ENCODE measurements at places on chromosomes 6 and 20.
A peak's percentile ranks its signal among the peaks of the same experiment; 100 is the strongest.

GRCh38 chr20:46997187-46997586 is 102.5 kb downstream of the EYA2 start:
- no peak for DNase-seq

DNA sequence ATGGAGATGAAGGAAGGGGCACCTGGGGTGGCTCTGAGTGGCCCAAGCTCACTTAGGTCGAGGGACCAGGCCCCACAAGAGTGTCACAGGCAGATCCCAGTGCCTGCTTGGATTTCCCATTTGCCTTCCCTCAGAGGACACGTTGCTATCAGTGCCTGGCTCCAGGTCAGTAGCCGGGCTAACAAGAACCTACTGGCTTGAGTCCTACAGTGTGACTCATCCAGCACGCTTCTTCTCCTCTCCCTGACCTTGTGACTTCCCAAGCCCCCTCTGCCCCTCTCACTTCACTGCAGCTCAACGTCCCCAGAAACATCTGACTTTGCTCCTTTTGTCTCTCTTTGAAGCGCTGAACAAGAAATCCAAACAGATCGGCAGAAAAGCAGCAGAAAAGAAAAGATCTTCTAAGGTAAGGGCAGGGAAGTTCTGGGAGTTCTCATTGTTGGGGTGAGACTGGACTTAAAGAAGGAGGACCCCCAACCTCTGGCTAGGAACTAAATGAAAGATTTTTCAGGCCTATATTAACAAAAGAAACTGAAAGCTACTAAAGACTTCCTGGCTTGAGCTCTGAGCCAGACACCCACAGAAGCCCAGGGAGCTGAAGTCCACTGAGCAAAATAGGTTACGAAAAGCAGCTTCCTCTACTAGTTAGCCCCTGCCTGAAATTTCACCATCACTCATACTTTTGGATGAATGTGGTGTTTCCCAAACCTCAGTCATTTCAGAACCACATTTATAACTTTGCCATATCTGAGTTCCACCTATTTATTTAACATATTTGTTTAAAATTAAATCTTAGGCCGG is 21.5 kb downstream of the ASIP start:
- DNase-seq, result no peak

DNA sequence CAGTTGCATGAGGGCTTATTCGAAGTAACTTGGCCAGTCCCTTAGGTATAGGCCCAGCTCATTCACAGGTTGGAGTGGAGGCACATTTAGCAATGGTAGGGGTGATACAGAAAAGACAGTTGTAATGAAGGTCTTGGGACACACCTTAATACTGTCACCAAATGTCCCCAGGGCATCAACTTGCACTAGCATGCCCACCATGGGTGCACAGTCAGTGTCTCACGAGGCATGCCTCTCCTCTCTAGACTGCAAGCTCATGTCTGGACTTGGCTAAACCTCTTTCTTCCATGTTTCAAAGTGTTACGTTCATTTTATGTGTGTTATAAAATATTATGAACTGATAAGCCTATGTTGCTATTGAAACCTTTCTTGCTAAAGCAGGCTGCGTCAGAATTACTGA is 124.0 kb upstream of the ECI2 start:
- no peak for DNase-seq

DNA sequence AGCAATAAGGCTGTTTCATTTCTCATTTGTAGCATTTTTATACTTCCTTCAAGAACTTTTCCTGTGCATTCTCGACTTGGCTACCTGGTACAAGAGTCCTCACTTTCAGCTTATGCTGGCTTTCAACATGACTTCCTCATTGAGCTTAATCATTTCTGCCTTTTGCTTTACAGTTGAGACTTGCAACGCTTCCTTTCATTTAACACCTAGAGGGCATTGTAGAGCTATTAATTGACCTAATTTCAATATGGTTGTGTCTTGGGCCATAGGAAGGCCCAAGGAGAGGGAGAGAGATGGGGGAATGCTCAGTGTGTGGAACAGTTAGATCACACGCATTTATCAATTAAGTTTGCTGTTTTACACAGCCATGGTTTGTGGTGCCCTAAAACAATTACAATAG is 37.2 kb downstream of the SLC22A2 start:
- DNase-seq, result no peak

- no peak for DNase-seq
Measured at GRCh38 chr6:162736961-162737360, 9.2 kb downstream of the PACRG start.

DNA sequence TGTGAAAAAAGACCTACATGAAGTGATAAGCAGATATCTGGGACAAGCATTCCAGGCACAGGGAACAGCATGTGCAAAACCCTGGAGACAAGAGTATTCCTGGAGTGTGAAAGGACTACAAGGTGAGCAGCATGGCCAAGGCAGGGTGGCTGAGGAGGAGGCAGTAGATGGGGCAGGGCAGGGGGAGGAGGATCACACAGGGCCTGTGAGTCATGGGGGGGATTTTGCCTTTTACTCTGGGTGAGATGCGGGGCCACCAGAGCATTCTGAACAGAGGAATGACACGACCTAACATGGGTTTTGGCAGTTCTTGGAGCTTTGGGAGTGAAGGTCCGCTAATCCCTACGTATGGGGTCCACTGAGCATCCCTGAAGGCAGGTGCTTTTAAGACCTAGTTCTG is 69.8 kb upstream of the CCN6 start:
- DNase-seq, result peak; percentile 35

Data from stimulated activated CD4-positive, alpha-beta T cell treated with anti-CD3 and anti-CD28 coated beads, Interleukin-15, amount 100 ng/mL, for 1 hour (primary cell).